ENCODE measurements at places on chromosomes 3 and 15.

- no peaks in the 10 kb centered on the region for H3K36me3 ChIP-seq
- no peaks in the 10 kb centered on the region for H3K27me3 ChIP-seq
These were observed 4.3 kb downstream of the NRROS start for GRCh38 chr3:196643761-196644160.

DNA sequence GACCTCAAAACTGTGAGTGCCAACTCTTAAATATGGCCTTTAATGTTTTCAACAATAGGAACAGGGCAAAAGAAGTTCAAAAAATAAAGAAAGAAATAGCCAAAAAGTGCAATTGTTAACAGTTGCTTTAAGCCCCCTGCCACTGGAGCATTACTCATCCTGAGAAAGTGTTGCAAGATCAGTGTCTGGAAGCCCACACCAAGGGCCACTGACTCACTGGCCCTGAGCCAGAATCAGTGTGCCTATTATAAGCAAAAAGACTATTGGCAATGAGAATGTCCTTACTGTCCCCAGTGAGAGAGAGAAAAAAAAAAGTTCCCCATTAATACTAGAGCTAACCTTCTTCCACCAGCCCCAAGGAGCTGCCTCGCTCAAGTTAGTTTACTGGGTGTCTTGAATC is 480.1 kb upstream of the ZNF385D start:
- no peak overlapping the region for H3K27ac ChIP-seq
- H3K4me1 ChIP-seq: no peaks in the 10 kb centered on the region
- no peaks in the 10 kb centered on the region for H3K27me3 ChIP-seq

DNA sequence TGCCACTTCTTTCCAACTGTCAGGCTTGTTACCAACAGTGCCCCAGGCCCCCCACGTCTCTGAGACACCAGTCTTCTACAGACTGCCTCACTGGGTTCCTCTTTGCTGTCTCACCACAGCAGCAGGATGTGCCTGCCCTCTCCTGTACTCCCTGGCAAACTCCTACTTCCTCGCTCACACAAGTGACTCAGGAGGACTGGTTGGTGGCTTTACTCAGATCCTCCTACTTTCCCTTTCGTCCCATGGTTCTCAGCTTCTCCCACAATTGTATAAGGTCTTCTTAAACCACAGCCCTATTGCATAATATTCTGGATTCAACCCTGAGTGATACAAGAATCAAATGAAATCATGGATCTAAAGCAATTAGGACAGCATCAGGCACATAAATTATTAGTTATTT is 246.6 kb upstream of the PROK2 start:
- H3K27ac ChIP-seq: no peak overlapping the region
- no peaks in the 10 kb centered on the region for H3K36me3 ChIP-seq
- H3K27me3 ChIP-seq: no peaks in the 10 kb centered on the region
- DNase-seq: no peak
- no peaks in the 10 kb centered on the region for H3K4me1 ChIP-seq

DNA sequence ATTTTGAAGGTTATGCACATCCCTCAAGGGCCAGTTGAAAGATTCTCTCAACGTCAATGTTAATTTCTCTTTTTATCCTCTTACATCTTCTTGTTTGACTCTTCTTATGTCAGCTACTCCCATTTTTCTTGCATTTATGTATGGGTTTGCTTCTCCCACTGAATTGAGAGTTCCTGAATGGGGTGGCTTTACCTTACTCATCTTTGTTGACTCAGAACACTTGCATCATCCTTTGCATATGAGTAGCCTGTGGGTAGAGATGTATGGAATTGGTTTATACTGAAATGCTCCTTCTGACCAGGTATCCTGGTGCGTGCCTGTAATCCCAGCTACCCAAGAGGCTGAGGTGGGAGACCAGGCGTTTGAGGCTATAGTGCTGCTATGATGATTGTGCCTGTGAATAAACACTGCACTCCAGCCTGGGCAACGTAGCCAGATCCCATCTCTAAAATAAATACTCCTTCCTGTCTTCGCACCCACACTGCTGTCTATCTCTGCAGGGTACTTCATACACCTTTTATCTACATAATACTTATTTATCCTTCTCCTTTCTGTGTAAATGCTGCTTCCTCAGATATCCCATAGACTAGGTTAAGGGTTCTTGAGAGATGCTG is 123.6 kb upstream of the DPH6 start:
- peaks cover 15% of the 10 kb centered on the region for H3K4me1 ChIP-seq
- H3K4me3 ChIP-seq: no peak overlapping the region

DNA sequence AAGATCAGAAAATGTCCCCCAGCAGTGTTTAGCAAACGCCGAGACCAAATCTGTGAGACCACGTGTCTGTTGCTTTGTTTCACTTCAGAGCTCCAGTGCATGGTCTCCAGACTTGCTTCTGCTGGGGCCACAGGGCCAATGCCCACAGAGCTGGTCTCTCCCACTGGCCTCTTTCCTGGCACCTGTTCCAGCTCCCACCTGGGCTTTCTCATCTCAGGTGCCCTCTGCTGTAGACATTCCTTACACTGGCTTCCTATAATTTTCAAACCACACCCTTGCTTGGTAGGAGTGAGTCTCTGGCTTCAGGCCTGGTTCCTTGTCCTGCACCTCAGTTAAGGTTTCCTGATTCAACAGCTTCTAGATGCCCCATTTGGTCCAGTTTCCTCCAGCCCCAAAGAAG is 243.1 kb downstream of the ADAMTS17 start:
- H3K36me3 ChIP-seq: no peaks in the 10 kb centered on the region
- H3K4me1 ChIP-seq: no peaks in the 10 kb centered on the region
- H3K27ac ChIP-seq: no peak overlapping the region
- DNase-seq: no peak
- H3K4me3 ChIP-seq: no peak overlapping the region
- H3K27me3 ChIP-seq: no peaks in the 10 kb centered on the region
